ENCODE measurements at places on chromosomes 5 and 9.

DNA sequence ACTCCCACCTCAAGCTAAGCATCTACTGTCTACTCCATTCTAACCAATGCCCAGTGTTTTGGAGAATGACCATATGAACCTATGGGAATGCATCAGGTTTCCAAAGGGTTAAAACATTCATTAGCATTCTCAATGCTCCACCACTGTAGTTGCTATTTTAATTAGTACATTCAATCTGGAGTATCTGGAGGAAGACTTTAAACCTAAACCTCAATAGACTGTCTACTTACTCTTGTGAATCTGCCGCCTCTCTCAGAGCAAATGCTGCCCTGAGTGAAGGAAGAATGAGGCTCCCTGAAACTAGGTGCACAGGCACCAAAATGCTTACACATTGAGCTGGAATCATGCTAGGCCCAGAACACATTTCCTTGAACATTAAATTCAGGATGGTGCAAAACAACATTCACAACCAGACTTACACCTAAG, 2.0 kb downstream of the ENC1 start:
- no peak for DNase-seq

DNA sequence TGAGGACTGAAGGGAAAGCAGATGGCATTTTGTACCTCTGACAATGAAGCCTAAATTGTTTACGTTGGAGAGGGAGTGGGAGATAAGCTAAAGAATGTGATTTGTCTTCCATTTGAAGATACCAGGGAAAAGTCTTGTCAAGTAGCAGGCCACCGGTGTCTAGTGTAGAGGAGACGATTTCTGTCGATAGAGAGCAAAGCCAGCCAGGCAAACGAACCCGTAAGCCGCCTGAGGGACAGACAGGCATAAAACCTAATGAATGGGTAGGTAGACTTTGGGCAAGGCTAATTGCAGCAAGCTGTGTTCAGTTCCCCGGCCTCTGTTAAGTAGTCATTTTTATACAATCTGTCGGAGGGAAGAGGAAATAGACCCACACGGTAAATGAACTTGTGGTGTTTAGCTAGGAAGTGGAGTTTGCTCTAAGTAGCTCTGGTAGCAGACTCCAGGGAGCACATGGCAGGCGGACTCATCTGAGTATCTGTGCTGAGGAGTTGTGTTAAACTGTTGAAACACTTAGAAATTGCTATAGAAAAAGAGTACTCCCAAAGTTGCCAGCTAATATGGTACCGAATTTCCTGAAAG, 28.8 kb downstream of the SMARCA2 start:
- DNase-seq: no peak

- DNase-seq: no peak
Measured at GRCh38 chr5:136350343-136350742, 15.0 kb downstream of the TRPC7 start.

DNA sequence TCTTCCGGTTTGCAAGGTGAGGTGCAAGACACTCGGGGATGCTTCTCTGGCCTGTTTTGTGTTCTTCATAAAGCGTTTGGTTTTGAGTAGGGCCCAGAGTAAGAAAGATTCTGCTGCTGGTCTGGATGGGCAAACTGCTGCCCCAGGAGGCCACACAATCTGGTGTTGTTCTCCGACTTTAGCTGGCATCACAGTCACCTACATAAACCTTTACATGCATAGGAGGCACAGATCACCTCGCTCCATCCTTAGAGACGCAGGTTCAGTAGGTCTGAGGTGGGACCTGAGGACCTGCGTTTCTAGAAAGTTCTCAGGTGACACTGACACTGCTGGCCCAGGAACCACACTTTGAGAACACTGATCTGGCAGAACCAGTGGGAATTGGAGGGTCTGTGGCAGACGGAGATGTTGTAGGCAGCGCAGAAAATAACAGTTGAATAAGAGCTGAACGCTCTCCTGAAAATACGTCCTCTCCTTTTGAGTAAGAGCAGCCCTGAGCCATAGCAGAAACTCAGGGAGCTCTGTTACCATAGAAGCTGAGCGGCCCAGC, 3.9 kb upstream of the SLC6A3 start:
- DNase-seq: no peak

DNA sequence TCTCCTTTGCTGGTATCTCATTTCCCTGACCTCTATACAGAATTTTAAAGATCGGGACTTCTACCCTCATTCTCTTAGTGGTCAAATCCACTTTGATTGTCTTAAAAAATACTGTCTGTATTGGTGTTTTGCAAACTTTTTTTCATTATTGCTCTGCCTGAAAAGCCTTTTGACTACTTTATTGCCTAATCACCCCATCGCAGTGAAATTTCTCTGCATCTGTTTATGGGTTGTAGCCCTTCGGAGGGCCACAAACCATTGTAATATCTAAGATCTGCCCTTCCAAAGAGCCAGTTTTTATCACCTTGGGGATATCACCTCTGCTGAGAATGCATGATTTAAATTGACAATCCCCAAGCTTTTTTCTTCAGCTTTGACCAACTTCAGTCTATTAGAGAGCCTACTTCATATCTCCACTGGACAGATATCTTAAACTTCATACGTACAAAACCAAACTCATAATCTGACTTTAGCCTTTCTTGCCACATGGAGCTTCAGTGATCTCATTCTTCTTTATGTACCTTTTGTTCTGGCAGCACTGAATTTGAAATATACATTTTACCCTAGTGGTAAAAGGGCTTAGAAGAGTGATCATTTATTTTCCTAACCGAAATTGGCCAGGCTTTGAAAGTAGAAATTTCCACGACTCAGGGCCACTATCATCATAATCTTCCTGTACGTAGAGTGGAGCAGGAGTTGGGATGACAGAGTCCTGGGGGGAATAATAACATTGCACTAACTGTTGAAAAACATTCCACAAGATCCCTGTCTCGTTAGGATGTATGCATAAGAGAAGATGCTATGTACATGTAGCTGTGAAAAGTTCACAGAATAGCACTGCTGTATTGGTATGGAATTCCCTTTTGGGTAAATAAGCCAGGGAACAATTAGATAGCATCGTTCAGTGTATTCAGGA, 21.4 kb downstream of the KIF2A start:
- no peak for DNase-seq

- no peak for DNase-seq
Measured at GRCh38 chr5:129124608-129125007, 30.1 kb downstream of the ISOC1 start.

GRCh38 chr5:77123057-77123456, 36.0 kb upstream of the ZBED3 start:
- DNase-seq: no peak

GRCh38 chr9:95570646-95571045, 53.9 kb upstream of the PTCH1 start:
- DNase-seq: no peak

Measured in T47D (cell line).